ENCODE measurements at places on chromosomes 2 and 18. TPM values are rescaled to one million over a fixed set of nuclear protein-coding genes. Genes with fewer than 3 reads are reported as not detected.

DNA sequence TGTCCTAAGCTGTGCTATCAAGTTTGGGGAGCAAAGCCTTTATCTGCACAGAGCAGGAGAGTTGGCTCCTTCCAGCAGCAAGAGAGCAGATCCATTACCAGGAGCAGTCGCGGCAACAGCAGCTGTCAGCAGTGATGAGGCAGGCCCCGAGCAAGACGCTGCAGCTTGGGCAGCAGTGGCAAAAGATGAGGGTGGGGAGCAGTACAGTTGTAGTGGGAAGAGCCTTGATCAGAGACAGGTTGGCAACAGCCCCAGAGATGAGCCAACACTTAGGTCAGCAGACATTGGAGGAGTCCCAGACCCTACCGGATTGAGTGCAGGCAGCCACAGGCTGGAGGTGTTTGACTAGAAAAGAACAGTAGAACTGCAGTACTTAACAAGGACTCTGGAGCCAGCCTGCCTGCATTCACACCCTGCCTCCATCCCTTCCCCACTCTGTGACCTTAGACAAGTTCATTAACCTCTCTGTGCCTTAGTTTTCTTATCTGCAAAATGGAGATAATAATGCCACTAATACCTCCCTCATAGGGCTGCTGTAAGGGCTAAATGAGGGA is 117.1 kb upstream of the SERTAD2 start:
- DNase-seq = no peak

Gene ESCO1
- polyA plus RNA-seq = 3.7 TPM

DNA sequence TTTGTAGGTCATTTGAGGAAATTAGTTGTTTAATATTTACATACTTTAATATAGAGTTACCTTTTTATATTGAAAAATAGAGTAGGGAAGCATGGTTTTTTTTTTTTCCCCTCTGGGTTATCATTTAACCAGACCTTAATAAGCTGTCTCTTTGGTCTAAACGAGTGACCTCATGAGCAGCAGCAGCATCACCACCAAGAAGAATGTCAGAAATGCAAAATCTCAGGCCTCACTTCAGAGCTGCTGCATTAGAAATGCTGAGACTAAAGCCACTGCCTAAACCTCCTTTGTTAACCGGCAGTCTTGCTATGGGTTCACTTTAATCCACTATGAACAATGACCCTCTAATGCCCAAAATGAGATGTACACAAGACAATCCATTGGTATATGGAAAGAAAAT is 733.7 kb upstream of the FAM98A start:
- no peak for DNase-seq

GRCh38 chr2:217650716-217651360 is 352.0 kb downstream of the TNS1 start:
- peak; percentile 40 for DNase-seq

GRCh38 chr2:35741556-35741955 is 614.0 kb upstream of the CRIM1 start:
- DNase-seq = no peak

- DNase-seq = no peak
Observed at GRCh38 chr18:49926106-49926745, 112.9 kb upstream of the ACAA2 start.

Gene LRRTM4
- polyA plus RNA-seq = not detected

Gene MDH1B
- not detected for polyA plus RNA-seq

DNA sequence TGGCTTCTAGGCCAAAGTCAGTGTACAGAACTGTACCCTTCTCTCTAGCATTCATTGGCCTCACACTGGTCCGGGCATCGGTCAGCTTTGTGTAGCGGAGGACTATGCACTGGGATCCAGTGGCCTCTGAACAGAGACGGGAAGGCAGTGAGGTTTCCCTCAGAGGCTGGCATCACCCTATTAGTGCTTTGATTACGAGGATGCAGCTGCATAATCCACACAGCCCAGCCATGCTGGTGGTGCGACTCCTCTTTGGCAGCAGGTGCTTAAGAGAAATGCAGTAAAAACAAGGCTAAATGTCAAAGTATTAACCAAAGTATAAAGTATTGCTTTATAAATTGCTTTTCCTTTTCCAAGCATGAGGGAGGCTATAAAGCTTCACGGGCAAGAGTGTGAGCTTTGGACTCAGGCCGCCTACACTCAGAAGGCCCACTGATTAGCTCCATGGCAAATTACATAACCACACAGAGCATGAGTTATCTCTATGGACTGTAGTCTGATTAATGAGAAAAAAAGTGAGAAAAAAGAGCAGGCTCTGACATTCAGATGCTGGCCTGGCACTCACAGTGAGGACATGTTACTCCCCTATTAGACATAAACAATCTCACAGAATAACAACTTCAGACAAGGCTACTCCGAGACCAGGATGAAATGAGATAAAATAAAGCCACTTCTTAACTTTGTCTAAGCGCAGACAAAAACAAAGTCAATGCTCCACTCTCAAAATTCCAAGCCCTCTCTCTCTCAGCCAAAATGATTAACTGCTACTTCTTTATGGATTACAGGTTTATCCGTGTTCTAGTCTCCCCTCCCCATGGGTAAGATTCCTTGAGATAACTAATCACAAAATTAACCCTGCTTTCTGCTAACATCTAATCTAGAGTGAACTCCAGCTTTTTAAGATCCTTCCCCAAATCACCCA is 6.4 kb upstream of the CRYGC start:
- DNase-seq = no peak

Gene MAL
- polyA plus RNA-seq = 0.51 TPM

Gene GBX2
- polyA plus RNA-seq = not detected

Gene SEMA4F
- polyA plus RNA-seq = 0.57 TPM

DNA sequence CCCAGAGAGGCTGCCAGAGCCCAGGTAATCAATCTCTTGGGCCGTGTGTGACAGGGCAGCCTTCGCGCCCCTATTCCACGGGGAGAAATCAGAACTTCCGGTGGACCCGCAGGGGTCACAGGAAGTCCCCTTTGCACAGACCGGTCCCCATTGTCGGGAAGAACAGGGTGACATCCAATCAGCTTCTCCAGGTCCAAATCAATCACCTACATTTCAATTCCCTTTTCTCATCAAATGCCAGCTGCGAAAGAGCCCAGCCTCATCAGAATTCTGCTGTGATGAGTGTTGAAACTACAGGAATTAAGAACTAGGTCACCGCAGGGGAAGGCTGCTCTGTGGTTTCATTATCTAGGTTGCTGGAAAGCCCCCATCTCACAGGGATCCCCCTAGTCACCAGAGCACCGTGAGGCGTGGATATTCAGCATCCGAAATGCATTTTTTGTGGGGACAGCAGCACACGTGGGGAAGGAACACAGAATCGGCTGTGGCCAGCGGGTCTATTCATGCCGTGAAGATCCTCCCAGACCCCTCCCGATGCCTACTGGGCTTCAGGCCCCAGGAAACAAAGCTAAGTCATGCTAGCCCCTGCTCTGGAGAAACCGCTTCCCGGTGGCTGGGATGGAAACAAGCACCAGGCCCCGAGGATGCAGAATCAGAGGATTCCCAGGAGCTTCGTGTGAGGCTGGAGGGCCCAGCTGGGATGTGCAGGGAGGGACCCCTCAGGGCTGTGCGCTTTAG is 193.7 kb upstream of the ID2 start:
- DNase-seq = no peak

Gene PTPN2
- 9.2 TPM for polyA plus RNA-seq

Gene KCNF1
- not detected for polyA plus RNA-seq

Gene LRRTM1
- not detected for polyA plus RNA-seq

- no peak for DNase-seq
Observed at GRCh38 chr18:23181547-23181946, 46.3 kb downstream of the CABLES1 start.

DNA sequence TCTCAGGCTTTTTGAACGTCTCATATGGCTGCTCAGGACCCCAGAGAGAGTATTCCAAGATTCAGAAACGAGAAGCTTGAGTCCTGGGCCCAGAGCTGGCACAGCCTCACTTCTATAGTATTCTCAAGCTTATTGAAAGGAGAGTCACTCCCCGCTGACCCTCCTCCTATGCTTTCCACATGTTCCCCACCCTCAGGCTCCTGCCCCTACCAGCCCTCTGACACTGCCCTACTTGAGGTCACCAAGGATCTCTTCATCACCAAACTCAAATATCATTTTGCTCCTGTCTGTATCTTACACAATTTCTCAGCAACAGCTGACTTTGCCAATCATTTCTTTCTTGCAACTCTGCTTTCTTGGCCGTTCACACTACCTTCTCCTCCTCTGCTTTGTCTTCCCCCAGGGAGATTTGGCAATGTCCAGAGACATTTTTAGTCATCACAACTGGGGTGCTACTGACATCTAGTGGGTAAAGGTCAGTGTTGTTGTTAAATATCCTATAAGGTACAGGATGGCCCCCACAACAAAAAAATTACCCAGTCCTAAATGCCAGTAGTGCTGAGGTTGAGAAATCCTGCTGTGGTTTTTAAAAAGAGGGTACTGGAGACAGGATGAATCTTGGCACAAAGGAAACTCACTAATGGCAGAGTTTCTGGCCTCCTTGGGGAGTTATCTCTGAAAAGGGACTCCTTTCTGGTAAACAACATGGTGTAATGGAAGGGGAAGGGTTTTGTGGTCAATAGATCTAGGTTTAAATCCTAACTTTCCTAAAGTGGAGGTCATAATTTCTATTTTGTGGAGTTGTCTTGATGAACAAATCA is 26.9 kb upstream of the INSIG2 start:
- no peak for DNase-seq

DNA sequence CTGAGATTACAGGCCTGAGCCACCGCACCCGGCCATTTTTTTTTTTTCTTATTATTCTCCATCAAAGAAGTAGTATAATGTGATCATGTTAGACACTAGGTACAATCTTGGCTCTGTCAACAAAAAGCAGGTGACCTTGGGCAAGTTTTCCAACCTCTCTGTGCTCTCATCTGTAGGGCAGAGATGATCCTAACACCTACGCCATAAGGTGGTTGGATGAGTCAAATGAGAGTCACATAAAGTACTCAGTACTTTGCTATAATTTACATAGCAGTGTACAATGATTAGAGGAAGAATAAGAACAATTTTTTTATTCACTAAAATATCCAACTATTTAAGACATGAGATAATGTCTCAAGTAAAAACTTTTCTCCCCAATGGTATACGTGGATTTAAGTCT is 128.6 kb downstream of the TGIF1 start:
- DNase-seq = no peak
